NCI-H1694 treated with DMSO at 0.1 percent for 48 hours (cell line): ENCODE measurements at places on chromosomes 3 and 15.

GRCh38 chr15:100924436-100924835, 5.3 kb downstream of the LRRK1 start:
- DNase-seq = no peak

GRCh38 chr3:112086076-112086854, at the start of gene C3orf52:
C3orf52 (plus strand) TSS chr3:112086389; CDS start chr3:112086408, 19 bp downstream.
- peak; percentile 39 for DNase-seq

GRCh38 chr15:88266170-88266569, 9.6 kb upstream of the NTRK3 start:
- DNase-seq = no peak

- no peak for DNase-seq
These were observed 229.3 kb downstream of the SATB1 start for GRCh38 chr3:18195836-18196235.

- no peak for DNase-seq
These were observed 6.0 kb downstream of the CSPG4 start for GRCh38 chr15:75706682-75706954.
